GM13976 (cell line): ENCODE measurements at places on chromosomes 2 and 18.

- DNase-seq = no peak
These were observed 1.3 kb downstream of the PTPN2 start for GRCh38 chr18:12882453-12883371.

- DNase-seq = no peak
These were observed 65.0 kb downstream of the ATP8B1 start for GRCh38 chr18:57738078-57738477.

GRCh38 chr2:24009680-24010476 is at the start of gene MFSD2B:
MFSD2B (plus strand) TSS chr2:24010085; CDS start chr2:24010097, 12 bp downstream.
- DNase-seq = peak; percentile 64

- DNase-seq = no peak
These were observed 224.2 kb downstream of the CYRIA start for GRCh38 chr2:16441431-16441830.
